HS-27A (cell line): ENCODE measurements at places on chromosomes 4 and X.

DNA sequence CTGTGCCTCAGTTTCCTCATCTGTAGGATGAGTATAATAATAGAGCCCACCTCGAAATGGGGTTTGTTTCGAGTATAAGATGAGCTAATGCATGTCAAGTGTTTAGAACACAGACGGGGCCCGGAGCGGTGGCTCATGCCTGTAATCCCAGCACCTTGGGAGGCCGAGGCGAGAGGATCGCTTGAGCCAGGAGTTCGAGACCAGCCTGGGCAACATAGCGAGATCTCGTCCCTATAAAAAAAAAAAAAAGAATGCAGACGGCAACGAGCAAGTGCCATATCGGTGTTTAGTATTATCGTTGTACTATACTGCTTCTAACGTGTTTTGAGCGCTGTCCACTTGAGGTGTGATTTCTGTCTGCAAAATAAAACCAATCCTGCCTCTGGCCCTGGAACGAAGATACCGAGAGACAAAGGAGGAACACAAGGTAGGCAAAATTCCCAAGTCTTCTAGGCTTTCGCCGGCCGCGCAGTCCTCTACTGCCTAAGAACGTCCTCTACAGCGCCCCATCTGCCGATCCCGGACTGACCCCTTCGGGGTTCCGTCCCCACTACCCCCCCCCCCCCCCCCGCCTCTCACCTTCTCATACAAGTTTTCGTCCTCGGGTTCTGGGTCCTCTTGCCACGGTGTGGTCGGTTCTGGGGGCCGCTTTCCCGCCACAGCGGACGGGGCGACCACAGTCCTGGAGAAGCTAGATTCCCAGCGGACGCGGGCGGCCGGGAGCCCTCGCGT, 442 bp downstream of the NDUFB11 start:
- DNase-seq: no peak

DNA sequence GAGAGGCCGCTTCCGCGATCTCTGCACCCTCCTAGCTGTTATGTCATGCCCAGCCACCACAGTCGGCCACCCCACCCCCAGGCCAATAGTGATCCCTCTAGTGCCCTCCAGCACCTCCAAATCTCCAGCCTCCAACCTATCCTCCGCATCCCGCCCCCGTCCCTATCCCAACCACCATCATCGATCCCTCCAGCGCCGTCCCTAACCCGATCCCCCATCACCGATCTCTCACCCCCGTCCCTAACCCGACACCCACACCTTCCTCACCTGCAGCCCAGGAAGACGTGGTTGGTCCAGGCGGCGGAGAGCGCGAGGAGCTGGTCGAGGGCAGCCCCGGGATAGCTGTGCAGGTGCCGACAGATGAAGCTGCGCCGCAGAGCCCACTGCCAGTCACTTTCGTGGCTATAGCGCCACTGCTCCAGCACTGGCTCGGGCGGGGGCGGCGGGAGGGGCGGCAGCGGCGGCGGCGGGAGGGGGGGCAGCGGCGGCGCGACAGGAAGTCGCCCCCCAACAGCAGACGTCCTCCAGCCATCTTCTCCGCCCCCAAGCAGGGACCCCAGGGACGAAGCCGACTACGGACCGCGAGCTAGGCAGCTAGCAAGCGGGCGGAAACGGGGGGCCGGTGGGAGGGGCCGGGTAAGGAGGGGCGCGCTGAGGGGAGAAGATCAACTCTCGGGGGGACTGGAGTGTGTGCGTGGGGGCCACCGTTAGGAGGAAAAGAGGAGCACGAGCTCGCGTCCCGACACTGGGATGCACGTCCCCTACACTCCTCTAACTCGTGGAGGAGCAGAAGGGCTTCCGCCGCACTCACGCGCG, 552 bp downstream of the NKRF start:
- DNase-seq: no peak

- no peak for DNase-seq
These were observed 59.9 kb downstream of the CPZ start for GRCh38 chr4:8652181-8653078.

GRCh38 chrX:13219991-13220764, 99.7 kb downstream of the ATXN3L start:
- no peak for DNase-seq

DNA sequence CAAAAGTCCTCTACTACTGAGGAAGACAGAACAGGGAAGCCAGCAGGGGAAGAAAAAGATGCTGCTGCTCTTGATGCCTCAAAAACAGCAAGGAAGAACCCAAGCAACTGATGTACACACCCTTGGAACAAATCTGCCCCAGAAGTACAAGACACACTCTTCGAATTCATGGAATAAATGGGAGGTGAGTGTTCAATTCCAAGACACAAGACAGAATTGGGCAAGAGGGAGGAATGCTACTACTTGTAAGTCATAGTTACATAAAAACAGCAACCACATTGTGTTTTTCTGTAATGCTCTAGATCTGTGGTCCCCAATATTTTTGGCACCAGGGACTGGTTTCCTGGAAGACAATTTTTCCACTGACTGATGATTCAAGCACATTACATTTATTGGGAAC, 58.0 kb upstream of the H2AZ1 start:
- peak; percentile 35 for DNase-seq
